ENCODE measurements at places on chromosomes 16 and 17. TPM values are rescaled to one million over a fixed set of nuclear protein-coding genes. Genes with fewer than 3 reads are reported as not detected.

- DNase-seq = no peak
- no peaks in the 10 kb centered on the region for H3K27me3 ChIP-seq
- no peak overlapping the region for H3K27ac ChIP-seq
- H3K4me3 ChIP-seq = no peak overlapping the region
- H3K4me1 ChIP-seq = no peaks in the 10 kb centered on the region
Observed at GRCh38 chr17:68860941-68861340, 94.3 kb downstream of the ABCA8 start.

DNA sequence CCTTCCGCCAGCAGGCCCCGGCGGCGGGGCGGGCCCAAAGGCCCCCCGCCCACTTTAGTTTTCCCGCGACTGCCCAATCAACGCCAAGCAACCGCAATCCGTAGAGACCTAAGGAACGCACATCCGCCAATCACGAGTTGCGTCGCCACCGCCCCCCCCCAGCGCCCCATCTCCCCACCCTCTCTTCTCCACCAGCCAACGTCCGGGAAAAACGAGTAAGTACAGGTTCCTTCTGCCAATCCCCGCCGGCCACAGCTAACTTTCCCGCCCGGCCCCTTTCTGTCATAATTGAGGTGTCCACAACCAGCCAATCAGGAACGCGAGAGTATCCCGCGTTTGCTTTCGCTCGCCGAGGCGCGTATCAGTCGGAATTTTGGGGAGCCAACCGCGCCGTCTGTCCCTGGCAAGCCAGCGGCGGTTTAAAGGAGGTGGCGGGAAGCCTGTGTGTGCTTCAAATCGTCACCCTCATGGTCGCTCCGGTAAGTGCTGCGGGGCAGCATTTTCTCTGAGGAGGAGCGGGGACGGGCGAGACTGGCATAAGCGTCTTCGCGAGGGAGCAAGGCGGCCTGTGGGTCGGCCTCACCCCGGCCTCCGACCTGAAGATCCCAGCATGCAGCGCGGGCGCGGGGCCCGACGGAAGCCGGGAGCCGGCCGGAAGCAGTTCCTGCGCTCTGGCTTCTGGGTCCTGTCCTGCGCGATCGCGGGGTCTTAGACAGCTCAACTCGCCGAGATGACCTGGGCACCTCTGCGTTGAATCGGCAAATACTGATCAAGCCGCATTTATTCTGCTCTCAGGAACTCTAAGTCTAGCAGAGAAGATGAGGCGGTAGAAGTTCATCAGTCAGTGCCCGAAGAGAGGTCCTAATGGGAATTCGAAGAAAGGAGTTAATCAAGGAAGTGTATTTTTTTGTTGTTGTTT, at the start of gene MIS12:
TSS of gene MIS12 (plus strand) at position 361 of the 919 bp plus-strand sequence. CDS start 2,297 bp downstream, outside the sequence.
- peaks cover 4% of the 10 kb centered on the region for H3K36me3 ChIP-seq
- H3K4me3 ChIP-seq = peak within 1 kb of the TSS; percentile 86
- H3K4me1 ChIP-seq = no peaks in the 10 kb centered on the region
- peak within 1 kb of the TSS; percentile 71 for H3K27ac ChIP-seq
- no peaks in the 10 kb centered on the region for H3K27me3 ChIP-seq

DNA sequence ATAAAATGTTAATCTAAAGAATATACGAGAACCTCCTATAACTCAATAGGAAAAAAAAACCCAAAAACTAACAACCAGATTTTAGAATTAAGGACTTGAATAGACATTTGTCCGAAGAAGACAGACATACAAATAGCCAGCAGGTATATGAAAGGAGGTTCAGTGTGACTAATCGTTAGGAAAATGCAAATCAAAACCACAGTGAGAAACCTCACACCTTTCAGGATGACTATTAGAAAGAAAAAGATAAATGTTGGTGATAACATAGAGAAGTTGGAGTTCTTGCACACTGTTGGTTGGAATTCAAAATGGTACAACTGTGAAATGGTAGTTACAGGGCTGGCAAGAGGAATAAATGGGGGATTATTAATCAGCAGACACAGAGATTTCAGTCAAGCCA, 339.0 kb downstream of the TMEM114 start:
- H3K27me3 ChIP-seq = no peaks in the 10 kb centered on the region
- no peaks in the 10 kb centered on the region for H3K36me3 ChIP-seq
- no peak overlapping the region for H3K27ac ChIP-seq
- no peak overlapping the region for H3K4me3 ChIP-seq
- H3K4me1 ChIP-seq = no peaks in the 10 kb centered on the region

DNA sequence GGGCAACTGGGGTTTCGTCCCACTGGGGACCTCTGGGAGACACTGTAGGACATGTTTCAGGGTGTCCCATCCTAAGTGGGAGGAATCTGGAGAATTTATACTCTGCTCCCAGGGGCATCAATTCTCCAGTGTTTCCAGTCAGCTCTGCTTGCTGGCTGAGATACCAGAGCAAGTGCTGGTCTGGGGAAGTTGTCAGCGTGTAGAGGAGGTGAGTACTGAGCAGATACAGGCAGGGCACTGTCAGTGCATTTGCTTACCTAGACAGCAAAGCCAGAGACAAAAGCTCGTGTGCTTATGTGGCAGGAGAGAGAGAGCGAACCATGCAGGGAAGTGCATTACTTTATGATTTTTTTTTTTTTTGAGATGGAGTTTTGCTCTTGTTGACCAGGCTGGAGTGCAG, 20.2 kb upstream of the TOX3 start:
- H3K4me3 ChIP-seq = no peak overlapping the region
- no peaks in the 10 kb centered on the region for H3K4me1 ChIP-seq
- no peaks in the 10 kb centered on the region for H3K27me3 ChIP-seq

GRCh38 chr16:2178321-2179106, 17.9 kb downstream of the CASKIN1 start:
- no peak for DNase-seq
- no peaks in the 10 kb centered on the region for H3K4me1 ChIP-seq
- H3K36me3 ChIP-seq = peaks cover 10% of the 10 kb centered on the region
- H3K27me3 ChIP-seq = no peaks in the 10 kb centered on the region

- H3K27me3 ChIP-seq = no peaks in the 10 kb centered on the region
- H3K4me1 ChIP-seq = no peaks in the 10 kb centered on the region
- no peak overlapping the region for H3K4me3 ChIP-seq
- H3K27ac ChIP-seq = no peak overlapping the region
- peak; percentile 99 for DNase-seq
- no peaks in the 10 kb centered on the region for H3K36me3 ChIP-seq
Observed at GRCh38 chr17:29613352-29613837, 9.3 kb downstream of the CORO6 start.

DNA sequence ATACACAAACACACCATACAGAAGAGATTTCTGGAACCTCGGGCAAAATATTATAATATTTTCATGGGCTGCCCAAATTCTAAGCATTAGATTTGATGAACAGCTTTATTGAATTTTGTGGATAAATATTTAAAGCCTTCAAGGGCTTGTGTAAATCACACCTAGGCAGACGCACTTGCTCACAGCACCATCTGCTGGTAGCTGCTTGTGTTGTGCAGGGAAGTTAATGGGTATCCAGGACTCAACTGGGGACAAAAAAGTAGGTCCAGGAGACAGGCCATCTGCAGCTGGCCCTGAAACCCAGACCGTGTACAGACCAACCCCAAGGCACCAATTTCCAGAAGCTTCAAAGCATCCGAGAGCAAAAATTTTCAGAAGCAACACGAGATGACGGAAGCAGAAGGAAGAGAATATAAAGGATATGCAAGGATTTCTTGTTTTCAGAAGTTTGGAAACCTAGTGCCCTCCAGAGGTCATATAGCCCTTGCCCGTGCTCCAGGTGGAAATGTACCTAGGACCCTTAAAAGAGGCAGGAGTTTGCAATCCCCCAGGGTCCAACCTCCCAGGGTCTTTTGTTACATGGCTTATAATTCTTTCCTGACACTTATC, 140.0 kb downstream of the CHD9NB start:
- H3K27ac ChIP-seq = no peak overlapping the region
- no peak for DNase-seq
- H3K4me1 ChIP-seq = no peaks in the 10 kb centered on the region
- H3K36me3 ChIP-seq = no peaks in the 10 kb centered on the region
- H3K4me3 ChIP-seq = no peak overlapping the region

- no peaks in the 10 kb centered on the region for H3K27me3 ChIP-seq
- no peak for DNase-seq
- no peak overlapping the region for H3K27ac ChIP-seq
- H3K36me3 ChIP-seq = peaks cover 14% of the 10 kb centered on the region
- H3K4me1 ChIP-seq = no peaks in the 10 kb centered on the region
Observed at GRCh38 chr17:63652106-63652505, 29.9 kb downstream of the MAP3K3 start.

- peak; percentile 55 for DNase-seq
- no peaks in the 10 kb centered on the region for H3K27me3 ChIP-seq
- H3K4me1 ChIP-seq = no peaks in the 10 kb centered on the region
- no peaks in the 10 kb centered on the region for H3K36me3 ChIP-seq
- H3K4me3 ChIP-seq = no peak overlapping the region
- H3K27ac ChIP-seq = no peak overlapping the region
Observed at GRCh38 chr16:50677351-50677750, 3.8 kb downstream of the SNX20 start.

DNA sequence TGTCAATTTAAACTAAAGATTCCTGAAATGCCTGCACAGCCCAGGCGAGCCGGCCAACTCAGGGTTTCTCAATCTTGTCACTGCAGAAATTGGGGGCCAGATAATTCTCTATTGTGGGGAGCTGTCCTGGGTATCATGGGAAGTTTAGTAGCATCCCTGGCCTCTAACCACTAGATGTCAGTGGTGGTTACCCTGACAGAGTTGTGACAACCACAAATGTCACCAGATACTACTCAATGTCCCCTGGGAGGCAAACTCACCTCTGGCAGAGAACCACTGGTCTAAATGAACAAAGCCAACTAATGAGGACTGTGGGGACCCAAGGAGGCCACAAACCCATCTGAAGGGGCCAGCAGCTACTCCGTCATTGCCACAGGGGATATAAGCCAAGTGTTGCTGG, 90.9 kb downstream of the MYH11 start:
- H3K36me3 ChIP-seq = peaks cover 13% of the 10 kb centered on the region
- no peaks in the 10 kb centered on the region for H3K4me1 ChIP-seq
- no peak for DNase-seq
- H3K4me3 ChIP-seq = no peak overlapping the region

GRCh38 chr17:73302189-73302588, 9.6 kb downstream of the CDC42EP4 start:
- H3K27me3 ChIP-seq = no peaks in the 10 kb centered on the region
- peaks cover 2% of the 10 kb centered on the region for H3K36me3 ChIP-seq
- DNase-seq = no peak
- peaks cover 5% of the 10 kb centered on the region for H3K4me1 ChIP-seq

GRCh38 chr17:72613806-72614292, 478.6 kb downstream of the SLC39A11 start:
- no peaks in the 10 kb centered on the region for H3K36me3 ChIP-seq
- no peak for DNase-seq
- H3K4me3 ChIP-seq = no peak overlapping the region
- H3K27me3 ChIP-seq = no peaks in the 10 kb centered on the region
- no peak overlapping the region for H3K27ac ChIP-seq
- no peaks in the 10 kb centered on the region for H3K4me1 ChIP-seq

- no peak overlapping the region for H3K4me3 ChIP-seq
- H3K27ac ChIP-seq = no peak overlapping the region
- H3K36me3 ChIP-seq = no peaks in the 10 kb centered on the region
Observed at GRCh38 chr17:11467639-11468038, 130.6 kb upstream of the DNAH9 start.

DNA sequence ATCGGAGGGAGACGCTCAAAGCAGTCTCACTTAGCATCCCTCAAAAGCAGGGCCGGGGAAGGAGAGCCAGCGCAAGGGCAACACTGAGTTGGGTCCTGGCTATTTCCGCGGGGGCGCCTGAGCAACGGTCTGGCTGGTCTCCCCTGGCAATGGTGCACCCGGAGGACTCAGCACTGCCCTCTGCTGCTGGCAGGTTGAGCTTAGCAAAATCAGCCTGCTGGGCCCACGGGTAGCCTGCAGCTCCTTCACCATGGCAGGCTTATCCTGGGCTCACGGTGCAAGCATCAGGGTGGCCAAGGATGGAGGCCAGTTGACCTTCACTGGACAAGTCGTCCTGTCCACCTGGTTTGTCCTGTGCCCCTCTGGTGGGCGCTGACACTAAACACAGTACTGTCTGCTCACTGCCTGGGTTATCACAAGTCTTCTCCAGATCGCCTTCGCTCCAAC, 14.4 kb upstream of the ALDH3A1 start:
- H3K36me3 ChIP-seq = no peaks in the 10 kb centered on the region
- no peak overlapping the region for H3K4me3 ChIP-seq
- peak; percentile 91 for DNase-seq

DNA sequence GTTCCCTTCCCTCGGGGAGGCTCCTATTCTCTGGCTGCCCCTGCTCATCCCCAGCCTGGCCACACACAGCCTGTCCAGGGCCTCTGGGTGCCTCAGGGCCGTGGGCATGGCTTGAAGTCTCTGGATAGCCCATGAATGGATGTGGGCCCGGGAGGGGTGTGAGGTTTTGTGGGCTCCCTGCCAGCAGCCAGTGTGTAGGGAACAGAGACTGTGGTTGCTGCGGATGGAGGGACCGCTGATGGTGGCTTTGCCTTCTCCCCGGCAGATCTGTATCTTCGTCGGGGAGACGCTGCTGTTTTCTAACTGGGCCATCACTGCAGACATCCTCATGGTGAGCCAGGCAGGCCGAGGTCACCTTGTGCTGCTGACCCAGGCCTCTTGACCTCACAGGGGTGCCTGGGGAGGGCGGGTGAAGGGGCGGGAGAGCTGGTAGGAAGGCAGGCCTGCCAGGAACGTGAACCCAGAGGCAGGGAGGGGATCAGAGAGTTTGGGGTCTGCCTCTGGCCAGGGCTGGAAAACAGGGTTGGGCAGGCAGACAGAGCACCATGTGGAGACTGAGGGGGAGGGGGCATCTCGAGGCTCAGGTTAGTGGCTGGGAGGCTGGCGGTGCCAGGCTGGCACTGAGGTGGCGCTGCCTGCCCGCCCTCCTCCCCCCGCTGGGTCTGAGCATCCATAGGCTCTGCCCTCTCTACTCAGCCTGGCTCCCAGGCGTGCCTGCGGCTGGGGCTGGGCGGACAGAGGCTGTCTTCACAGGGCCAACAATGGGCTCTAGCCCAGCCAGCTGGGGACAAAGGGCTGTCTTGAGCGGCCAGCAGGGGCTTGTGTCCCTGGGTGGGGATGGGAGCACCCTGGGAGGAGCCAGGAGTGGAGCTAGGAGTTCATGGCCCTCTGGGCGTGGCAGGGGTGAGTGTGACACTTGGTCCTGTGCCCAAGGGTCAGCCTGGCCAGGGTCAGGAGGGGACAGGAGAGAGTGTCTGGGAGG, 21.4 kb downstream of the MYBBP1A start:
- no peaks in the 10 kb centered on the region for H3K4me1 ChIP-seq
- H3K4me3 ChIP-seq = no peak overlapping the region
- no peaks in the 10 kb centered on the region for H3K36me3 ChIP-seq
- H3K27ac ChIP-seq = no peak overlapping the region

- no peak overlapping the region for H3K4me3 ChIP-seq
- DNase-seq = no peak
- H3K27ac ChIP-seq = no peak overlapping the region
- no peaks in the 10 kb centered on the region for H3K27me3 ChIP-seq
Observed at GRCh38 chr17:61323909-61324868, 75.5 kb upstream of the TBX2 start.

GRCh38 chr17:57264776-57265175, 8.5 kb downstream of the MSI2 start:
- no peaks in the 10 kb centered on the region for H3K27me3 ChIP-seq
- H3K4me3 ChIP-seq = no peak overlapping the region

Gene RANBP10
- 17.7 TPM for total RNA-seq

Gene TM4SF5
- total RNA-seq = not detected

Gene TP53TG3B
- not detected for total RNA-seq

Gene INCA1
- 1.2 TPM for total RNA-seq

Gene MAP2K3
- total RNA-seq = 58.7 TPM

Gene DRC3
- 2.0 TPM for total RNA-seq
